ENCODE measurements at places on chromosomes 13 and 19. TPM values are rescaled to one million over a fixed set of nuclear protein-coding genes. Genes with fewer than 3 reads are reported as not detected.

DNA sequence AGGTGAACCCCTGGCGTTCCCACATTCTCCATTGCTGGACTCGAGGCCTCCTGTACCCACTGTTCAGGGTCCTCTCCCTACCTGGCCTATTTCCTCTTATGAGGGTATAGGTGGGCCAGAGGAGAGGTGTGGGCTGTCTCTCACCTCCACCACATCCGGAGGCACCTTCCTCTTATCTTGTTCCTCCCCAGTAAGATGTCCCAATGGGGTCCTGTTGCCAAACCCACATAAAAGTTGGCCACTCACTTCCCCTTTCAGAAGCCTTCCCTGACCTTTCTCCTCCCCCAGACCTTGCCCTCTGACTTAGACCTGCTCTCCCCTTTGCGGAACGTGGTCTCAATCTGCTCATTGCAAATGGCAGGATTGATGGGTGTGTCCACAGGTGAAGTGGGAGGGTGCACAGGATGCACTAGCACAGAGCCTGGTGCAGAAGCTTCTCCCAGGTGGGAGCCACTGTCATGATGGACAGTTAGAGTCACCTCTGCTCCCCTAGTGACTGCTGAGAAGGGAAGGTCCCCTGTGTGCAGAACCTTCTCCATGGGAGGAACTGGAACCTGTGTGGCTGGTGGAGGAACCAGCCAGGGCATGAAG is 1.3 kb downstream of the CYP4F3 start:
- no peak for DNase-seq

The FAM216B gene
- not detected for polyA plus RNA-seq

The PPP2R1A gene
- 396 TPM for polyA plus RNA-seq

- no peak for DNase-seq
Observed at GRCh38 chr13:109785892-109786450, 412 bp downstream of the IRS2 start.

DNA sequence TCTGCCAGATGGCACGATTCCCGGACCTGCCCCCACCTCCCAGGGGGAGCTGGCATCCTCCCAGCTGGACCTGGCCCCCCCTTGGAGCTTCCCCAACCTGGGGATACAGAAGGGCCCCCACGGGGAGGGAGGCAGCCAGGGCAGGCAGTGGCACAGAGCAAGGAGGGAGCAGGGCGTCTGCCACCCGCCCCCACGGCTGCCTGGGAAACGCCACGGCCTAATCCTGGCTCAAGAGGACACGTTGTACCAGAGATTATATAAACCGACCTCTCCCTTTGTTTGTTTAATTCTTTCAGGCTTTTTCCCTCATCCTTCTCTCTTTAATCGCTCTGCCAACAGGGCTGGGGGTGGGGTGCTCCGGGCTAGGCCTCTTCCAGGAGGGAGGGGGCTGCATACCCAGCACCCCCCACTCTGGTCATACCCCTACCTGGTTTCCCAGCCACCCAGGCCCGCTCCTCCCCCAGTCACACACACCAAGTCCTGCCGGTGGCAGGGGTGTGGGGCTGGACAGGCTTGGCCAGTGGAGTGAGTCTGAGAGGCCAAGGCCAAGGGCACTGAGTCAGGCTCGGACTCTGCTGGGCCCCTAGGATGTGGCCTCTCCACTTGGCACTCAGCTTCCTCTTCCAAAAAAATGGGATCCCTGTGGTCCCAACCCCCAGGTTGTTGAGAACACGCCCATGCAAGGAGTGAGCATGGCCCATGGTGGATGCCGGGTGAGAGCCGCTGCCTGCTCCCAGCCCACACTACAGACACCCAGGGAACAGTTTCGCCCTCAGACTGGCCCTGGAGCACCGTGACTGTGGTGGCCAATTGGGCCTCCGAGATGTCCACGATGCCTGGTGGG is 29.5 kb upstream of the NFIC start:
- DNase-seq = no peak

- no peak for DNase-seq
Observed at GRCh38 chr19:24141612-24142011, 54.6 kb downstream of the ZNF254 start.

The GJA3 gene
- 11.3 TPM for polyA plus RNA-seq

GRCh38 chr19:35327642-35328041 is 1.3 kb upstream of the CD22 start:
- DNase-seq = no peak

The ENOX1 gene
- 8.8 TPM for polyA plus RNA-seq

The NKG7 gene
- polyA plus RNA-seq = 1.3 TPM

- no peak for DNase-seq
Observed at GRCh38 chr13:100473501-100474044, 115.0 kb downstream of the GGACT start.

- no peak for DNase-seq
Observed at GRCh38 chr13:89755729-89756492, 1591.6 kb upstream of the MIR17HG start.

The ADGRE3 gene
- not detected for polyA plus RNA-seq

DNA sequence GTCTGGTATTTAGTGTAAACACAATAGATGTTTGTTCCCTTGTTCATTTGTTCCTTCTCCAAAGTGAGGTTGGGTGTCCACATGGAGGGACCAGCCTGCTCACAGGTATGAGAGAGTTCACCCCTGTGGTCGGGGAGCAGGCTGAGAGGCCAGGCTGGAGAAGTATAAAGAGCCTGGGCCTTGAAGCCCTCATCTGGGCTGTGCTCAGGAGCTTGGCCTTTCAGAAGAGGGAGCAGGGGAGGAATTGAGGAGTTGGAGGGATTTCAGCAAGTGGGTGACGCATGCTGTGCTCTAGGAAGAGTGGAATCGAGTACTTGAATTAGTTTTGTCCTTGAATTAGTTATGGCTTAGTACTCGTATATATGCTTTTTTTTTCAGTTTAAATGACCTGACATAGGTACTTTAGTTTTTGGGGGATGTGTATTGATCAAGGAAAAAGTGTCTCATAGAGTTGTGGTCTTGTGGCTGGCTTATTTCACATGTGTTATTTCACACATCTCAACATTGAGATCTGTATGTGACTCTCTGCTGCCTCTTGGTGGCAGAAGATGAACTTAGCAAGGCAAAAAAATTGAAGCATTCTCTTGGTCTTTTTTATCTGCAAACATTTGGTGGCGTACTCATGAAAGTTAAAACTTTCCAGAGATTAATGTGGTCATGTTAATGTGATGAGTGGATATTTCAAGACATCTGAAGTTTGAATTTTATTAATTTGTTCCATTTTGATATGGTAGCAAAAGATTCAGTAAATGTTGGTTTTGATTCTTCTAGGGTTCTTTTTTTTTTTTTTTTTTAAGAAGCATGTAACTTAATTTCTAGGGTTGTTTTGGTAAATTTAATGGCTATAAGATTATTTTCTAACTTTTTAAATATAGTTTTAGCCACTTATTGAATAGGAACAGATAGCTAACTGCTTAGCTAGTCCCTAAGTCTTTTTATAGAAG is 54.3 kb downstream of the SLAIN1 start:
- DNase-seq = peak; percentile 61

- no peak for DNase-seq
Observed at GRCh38 chr13:44806826-44807225, 182.4 kb downstream of the NUFIP1 start.

DNA sequence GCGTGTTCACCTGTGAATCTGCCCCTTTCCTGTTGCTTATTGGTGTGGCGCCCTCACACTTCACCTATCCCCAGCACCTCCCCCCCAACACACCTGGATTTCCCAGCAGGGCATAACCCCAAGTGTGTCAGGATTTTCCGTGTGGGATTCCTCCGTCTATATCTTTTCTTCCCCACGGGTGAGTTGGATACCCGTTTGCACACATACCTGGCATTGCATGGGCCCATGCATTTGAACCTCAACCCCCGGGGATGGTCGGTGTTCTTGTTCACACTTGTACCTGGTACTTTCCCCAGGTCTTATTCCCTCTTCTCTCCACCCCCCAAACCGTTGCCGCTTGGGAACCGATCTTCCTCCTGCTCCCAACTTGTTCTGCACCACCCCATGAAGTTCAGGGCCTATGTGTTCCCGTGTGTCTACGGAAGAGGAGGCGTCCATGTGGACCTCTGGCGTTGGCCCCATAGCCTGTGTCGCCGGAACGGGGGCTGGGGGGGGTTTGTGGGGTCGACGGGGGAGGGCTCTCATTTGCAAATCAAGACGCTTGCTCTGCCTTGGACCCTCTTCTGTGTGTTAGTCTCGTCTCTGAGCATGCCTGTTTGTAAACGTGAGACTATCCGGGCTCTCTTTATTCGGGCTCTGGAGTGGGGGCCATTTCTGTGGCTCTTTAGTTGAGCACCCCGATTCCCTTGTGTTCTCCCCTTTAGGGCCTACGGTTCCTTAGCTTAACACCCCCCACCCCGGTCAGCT is 1.7 kb downstream of the PRR12 start:
- no peak for DNase-seq

The CBARP gene
- 1.4 TPM for polyA plus RNA-seq

DNA sequence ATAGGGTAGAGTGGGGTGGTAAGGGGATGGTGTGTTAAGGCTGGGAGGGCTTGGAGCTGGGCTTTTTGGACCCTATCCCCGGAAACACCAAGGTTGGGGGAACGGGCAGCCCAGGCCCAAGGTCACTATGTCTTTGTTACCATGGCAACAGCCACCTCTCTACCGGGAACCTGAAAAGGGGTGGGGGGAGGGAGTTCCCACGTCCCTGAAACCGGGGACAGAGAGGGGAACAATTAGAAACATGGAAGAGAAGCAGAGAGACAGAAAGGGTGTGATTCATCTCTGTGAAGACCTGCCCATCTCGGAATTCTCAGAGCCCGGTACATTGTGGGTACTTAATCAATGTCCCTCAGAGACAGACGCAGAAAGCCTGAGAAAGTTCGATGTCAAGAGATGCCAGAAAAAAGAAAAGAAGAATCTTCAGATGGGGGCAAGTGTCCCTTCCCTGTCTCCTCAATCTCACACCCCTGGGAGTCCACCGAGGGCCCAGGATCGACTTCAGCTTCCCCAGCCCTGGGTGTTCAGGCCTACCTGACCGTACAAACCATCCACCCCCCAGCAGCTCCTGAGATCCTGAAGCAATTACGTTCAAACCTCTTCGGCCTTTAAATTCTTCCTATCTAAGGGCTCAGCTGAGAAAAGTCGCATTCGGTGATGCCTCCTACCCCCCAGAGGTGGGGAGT is 6.8 kb upstream of the LRFN1 start:
- DNase-seq = no peak

- peak; percentile 49 for DNase-seq
Observed at GRCh38 chr19:11018179-11018578, 57.3 kb downstream of the SMARCA4 start.

The VSTM1 gene
- not detected for polyA plus RNA-seq

GRCh38 chr19:27993619-27994570 is 1219.1 kb downstream of the UQCRFS1 start:
- peak; percentile 51 for DNase-seq

- DNase-seq = no peak
Observed at GRCh38 chr13:103007427-103007762, 58.8 kb downstream of the SLC10A2 start.

GRCh38 chr13:27482983-27483382 is 32.6 kb upstream of the MTIF3 start:
- DNase-seq = no peak

DNA sequence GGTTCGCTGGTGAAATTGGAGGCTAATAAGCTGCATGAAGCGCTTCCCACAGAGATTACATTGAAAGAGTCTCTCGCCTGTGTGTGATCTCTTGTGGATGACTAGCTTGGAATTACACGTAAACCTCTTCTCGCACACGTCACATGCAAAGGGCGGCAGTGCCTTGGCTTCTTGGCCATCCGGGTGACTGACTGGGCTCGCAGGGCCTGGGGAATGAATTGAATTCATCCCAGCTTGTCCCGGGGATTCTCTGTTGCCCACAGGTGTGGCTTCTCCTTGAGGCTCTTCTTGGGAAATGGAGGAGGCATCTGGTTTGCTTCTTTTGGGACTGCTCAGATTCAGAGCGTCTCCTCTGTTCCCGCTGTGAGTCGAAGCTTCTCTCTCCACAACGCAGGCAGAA is 19.8 kb downstream of the ZSCAN5C start:
- DNase-seq = no peak

The ZNF440 gene
- 28.8 TPM for polyA plus RNA-seq

DNA sequence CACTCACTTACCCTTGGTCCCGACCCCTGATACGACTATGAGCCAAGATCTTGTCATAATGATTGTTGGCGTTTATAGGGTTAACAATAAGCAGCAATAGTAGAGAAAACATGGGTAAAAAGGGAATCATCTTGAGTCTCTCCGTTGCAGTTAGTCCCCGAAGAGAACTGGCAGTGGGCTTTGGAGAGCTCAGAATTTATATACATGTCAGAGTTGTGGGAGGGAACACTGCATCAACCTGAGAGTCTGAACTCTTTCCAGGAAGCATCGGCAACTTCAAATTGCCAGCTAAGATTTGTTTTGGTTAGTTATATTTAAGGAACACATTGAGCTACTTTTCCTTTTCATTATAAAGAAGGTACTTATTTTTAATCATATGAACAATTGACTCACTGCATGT is at the start of gene POSTN:
Gene POSTN (minus strand): TSS at position 172 of the 400 bp plus-strand sequence. CDS start 42 bp downstream, at position 130.
- DNase-seq = peak; percentile 55
